ENCODE measurements at places on chromosomes 3 and 15. TPM values are rescaled to one million over a fixed set of nuclear protein-coding genes. Genes with fewer than 3 reads are reported as not detected.

GATM gene
- total RNA-seq, result not detected

KCNAB1 gene
- not detected for total RNA-seq

TBC1D21 gene
- total RNA-seq, result not detected

CELSR3 gene
- 2.5 TPM for total RNA-seq

GRAMD1C gene
- 6.0 TPM for total RNA-seq

SLC28A1 gene
- total RNA-seq, result not detected

PLEKHO2 gene
- 25.0 TPM for total RNA-seq

GOLGA8J gene
- not detected for total RNA-seq

CCDC80 gene
- 328 TPM for total RNA-seq

LRRC3B gene
- total RNA-seq, result not detected

DNA sequence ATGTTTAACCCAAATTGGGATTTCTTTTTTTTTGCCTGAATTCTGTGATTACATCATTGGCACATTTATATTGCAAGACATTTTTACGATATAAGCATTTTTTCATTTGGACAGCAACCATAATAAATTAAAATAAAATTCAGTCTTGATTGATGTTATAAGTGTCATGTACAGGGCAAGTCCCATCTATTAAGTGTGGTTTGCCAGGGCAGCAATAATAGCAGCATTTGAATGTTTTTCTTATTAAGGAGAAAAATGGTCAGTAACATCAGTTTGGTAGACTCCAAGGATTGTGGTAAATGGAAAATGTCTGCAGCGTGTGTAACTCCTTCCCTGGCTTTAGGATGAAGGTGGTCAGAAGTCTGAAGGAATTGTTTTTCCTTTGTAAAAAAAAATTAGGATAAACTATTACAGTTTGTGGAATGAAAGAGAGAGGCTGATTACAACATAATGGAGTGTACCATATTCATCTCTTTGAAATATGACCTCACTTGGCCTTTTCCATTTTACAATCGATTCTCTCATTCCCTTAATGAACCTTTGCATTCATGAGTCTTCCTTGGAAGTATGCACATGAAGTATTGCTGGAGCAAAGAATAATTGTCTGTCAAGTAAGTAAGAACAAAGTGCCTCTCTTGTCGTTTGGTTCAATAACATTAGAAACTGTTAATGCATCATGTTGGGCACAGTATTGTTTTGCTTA, 405.4 kb upstream of the THRB start:
- no peak for DNase-seq

GRCh38 chr3:197539651-197540051, 16.1 kb downstream of the BDH1 start:
- no peak for DNase-seq

DNA sequence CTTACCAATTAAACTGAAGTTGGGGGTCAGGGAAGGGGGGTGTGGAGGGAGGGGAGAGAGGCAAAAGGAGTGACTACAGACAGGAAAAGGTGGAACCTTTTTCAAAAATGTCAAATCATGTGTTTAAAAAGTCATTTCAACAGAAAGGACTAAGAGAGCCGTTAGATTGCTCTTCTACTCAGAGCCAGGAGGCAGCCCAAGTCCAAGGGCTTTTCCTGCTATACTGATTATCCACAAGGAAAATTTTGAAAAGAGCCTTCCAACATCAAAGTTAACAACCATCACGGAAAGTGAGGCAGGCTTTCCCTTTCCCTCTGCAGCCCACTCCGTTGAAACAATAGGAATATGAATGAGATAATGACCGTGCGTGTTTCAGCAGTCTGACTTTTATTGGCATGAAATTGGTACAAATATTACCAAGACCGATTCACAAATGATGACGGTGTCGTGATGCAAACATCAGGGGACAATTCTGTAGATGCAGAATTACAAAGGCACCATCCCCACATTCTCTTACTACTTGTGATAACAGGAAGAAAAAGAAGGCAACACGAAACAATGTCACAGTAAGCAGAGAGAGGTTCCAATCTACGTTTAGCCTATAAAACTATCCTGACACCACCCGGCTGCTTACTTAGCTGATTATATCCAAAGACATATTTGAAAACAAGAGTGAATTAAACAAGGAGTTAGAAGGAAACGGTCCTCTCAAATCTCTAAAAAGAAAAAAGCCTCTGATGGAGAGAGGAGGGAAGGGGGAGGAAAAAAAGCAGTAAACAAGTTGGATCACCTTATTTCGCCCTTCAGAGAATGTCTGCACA, 453.7 kb downstream of the FOXP1 start:
- DNase-seq, result peak; percentile 68

GRCh38 chr3:132606085-132606484, 9.0 kb downstream of the ACKR4 start:
- peak; percentile 41 for DNase-seq

DNA sequence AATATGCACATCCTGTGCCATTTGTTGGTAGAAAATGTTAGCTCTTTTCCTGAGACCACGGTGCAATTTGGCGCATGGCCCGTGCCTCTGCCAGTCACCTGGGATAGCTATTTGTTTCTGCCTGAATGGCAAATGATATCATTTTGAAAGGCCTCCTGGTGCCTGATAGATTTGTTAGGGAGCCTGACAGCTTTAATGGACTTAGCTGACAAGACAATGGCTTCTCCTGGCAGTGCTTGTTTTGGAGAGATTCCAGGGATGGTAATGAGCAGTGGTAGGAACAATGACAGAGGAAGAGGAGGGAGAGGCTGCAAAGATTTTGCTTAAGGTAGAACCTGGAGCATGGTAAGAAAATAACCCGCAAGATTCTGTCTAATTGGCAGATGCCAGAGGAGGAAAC, 268.5 kb downstream of the CLSTN2 start:
- no peak for DNase-seq

DNA sequence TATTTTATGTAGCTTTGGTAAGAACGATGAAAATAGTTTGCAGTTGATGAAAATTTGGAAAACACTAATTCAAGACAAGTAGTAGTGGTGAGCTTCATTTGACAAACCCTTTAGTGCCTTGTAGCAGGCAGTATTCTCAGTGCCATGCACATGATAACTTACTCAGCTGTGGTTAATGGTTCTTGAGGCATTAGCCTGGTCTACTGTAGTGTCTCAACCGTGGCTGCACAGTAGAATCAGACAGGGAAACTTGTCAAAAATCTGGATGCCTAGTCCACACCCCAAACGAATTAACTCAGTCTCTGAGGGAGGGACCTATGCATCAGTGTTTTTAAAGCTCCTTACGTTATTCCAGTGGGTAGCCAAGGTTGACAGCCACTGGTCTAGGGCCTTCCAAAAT, 45.4 kb downstream of the PSMD6 start:
- no peak for DNase-seq

DNA sequence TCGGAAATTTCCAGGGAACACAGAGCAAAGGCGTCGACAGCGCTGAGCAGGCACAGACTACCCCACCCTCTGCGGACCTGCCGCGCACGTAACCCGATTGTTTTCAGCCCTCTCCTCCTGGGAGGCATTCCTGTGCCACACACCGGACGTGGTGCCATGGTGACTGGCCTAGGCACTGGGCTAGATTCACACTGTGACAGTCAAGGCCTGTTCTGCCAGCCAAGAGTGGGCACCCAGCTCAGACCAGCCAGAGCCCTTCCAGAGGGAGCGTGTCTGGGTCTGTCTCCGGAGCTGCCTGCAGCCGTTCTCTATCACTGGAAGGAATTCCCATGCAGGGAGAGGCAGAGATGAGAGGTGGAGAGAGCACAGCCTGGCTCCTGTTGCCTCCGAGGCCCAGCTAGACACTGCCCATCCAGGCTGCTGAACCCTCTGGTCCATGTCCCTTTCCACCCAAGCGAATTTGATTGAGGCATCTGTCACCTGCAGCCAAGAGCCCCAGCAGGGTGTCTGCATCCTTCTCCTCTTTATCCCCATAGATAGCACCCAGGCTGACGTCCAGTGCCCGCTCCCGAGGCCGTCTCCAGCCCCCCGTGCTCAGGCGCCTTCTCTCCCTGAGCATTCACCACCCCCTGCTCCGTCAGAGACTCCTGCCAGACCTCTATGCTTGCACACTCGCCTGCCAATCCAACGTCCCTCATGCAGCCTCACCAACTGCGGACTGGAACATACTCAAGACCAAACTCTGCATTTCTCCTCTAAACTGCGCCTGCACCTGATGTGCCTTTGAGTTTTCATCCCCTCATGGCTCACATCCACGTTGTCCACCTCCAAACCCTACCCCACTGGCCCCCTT, 267.5 kb downstream of the OCA2 start:
- DNase-seq, result no peak

- no peak for DNase-seq
Observed at GRCh38 chr15:89384176-89384604, 49.6 kb upstream of the POLG start.

GRCh38 chr3:29721789-29722188, 440.9 kb downstream of the RBMS3 start:
- DNase-seq, result no peak

DNA sequence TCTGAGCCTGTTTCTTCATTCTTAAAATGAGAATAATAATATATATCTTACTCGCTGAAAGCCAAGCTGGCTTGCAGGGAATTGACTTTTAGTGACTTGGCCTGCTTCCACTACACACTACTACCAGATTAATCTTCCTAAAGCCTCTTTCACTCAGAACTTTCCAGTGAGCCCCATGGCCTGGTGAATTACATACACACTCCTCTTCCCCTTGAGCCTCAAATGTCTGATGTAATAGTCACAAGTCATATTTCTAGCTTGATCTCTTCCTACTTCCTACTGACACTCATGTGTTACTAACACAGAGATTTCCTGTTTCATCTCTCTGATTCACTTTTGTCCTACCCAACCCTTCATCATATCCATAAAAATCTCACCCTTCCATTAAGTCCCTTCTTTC, 82.7 kb upstream of the SOX2 start:
- DNase-seq, result no peak

- no peak for DNase-seq
Observed at GRCh38 chr15:80856809-80857377, 77.7 kb downstream of the CEMIP start.

- no peak for DNase-seq
Observed at GRCh38 chr3:172134352-172134751, 95.0 kb downstream of the FNDC3B start.

GRCh38 chr3:98561727-98562521, 30.1 kb downstream of the GPR15 start:
- no peak for DNase-seq

- DNase-seq, result no peak
Observed at GRCh38 chr3:99634881-99635280, 3.5 kb upstream of the COL8A1 start.

GRCh38 chr3:36812240-36812639, 47.9 kb upstream of the DCLK3 start:
- DNase-seq, result no peak

DNA sequence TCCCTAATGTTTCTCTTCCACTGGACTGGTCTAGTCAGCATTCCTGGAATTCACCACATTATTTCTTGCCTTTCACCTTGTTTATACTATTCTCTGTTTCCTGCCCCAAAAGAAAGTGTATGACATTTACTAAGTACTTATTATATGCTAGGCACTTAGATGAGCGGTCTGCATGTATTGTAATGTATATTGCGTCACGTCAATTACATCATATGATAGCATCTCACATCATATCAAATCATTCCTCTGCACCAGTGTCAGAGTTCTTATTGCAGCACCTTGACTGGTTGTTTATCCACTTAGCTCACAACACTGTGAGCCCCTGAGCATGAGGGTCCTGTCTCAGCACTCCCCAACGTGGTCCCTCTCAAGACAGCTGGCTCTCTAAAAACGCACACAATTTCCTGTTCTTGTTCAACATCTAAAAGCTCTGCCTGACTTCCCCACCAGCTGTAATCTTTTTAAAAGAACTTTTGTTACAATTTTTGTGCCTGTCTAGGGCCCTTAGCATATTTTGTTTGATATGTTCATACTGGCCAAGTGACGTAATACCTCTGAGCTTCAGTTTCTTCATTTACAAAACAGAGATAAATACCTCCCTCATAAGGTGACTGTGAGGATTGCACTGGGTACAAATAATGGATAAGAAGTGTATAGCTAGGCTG, 58.8 kb downstream of the ARHGAP31 start:
- DNase-seq, result peak; percentile 75

GRCh38 chr3:106589311-106589942, 720.6 kb upstream of the CBLB start:
- DNase-seq, result no peak

GRCh38 chr3:16359331-16359730, 94.3 kb downstream of the OXNAD1 start:
- no peak for DNase-seq

- DNase-seq, result no peak
Observed at GRCh38 chr3:165254812-165255211, 58.6 kb upstream of the SLITRK3 start.

- no peak for DNase-seq
Observed at GRCh38 chr3:124605781-124606579, 124.3 kb upstream of the UMPS start.

DNA sequence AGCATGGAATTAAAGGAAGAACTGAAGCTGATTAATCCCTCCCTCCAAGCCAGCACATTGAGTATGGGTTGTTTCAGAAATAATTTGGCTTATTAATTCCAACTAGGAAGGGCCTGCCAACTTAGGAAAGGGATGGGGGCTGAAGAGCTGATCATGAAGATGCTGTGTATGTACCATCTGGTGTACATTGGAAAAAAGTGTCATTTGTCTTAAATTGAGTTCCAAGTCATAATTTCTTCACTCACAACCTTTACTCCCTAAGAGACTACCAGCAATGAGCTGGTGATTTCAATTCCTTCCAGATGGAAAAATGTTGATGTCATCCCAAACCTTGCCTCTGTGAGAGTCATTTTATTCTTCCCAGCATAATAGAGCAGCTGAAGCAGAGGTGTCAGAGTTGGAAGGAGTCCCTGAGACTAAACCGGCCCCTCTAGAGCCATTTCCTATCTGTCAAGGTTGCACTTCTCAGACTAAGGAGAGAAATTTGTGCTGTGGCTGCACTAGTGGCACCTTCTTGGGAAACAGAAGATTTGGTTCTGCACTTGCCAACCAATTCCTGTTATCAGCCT, 79.4 kb downstream of the GTPBP8 start:
- DNase-seq, result no peak

GRCh38 chr15:49045751-49046219, 461 bp downstream of the SECISBP2L start:
- peak; percentile 9 for DNase-seq

- no peak for DNase-seq
Observed at GRCh38 chr3:186024210-186024609, 84.7 kb downstream of the ETV5 start.

DNA sequence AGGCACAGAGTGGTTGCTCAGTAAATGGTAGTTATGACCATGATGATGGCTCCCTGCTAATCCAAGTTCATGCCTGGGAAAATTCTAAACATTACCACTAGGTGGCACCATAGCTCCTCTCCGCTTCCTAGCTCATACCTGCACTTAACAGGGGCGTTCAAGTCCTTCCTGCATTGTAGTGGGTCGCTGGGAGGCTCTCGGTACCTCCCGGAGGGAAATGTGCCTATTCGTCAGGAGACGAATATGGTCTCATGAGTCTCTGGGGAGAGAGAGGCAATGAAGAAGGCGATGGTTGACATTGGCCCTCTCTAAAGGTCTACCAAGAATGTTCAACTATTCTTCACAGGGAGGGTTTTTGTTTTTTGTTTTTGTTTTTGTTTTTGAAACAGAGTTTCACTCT, 10.9 kb downstream of the MESP1 start:
- peak; percentile 52 for DNase-seq

All from HFFc6 (cell line).